Stimulated activated CD4-positive, alpha-beta T cell treated with anti-CD3 and anti-CD28 coated beads, TNF-alpha, amount 100 ng/mL, for 1 hour (primary cell): ENCODE measurements at places on chromosomes 1 and 21.

DNA sequence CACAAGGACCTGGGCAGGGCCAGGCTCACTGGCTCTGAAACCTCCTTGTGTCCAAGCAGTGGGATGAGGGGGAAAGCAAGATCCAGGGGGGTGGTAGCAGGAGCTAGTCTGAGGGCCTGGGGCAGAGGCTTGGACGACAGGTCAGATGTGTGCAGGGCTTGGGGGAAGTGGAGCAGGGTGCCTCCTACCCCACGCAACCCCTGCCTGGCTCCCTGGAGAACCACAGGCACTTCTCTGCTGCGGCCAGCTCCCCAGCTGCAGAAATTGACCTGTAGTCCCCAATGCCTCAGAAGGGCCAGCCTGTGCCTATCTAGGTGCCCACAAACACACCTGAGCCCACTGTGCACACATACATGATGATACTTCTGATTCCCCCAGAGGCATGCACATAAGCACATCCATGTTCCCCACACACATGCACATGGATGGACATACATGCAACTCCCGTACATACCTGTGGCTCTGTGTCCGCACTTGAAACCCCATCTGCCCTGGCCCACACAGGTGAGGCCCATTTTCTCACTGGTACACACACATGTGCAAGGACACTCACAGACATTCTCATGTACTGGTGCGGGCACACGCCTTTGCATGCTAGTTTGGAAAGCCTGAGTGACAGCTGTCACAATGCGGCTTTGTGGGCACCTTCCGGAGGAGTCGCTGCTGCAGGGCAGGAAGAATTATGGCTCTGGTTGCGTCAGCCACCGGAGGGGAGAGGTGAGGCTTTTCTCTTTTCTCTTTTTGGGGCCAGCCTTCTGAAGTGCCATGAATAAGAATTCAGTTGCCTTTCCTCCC, 247.2 kb upstream of the CSF3R start:
- DNase-seq = no peak

DNA sequence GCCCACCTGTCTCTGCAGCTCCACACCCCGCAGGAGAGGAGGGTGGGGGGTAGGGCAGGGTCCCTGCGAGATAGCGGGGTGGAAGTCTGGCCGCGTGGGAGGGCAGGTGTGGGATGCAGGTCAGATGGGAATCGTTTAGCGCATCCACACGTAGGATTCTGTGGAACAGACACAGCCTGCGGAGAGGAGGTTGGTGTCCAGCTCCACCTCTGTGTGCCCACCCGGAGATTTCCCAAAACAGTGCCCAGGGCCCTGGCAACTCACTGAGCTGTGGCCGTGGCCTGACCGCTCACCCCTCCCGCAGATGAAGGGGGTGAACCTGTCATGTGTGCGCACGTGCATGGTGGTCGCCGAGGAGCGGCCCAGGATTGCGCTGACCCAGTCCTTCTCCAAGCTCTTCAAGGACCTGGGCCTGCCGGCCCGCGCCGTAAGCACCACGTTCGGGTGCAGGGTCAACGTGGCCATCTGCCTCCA, 46.9 kb downstream of the S100B start:
- DNase-seq = no peak

GRCh38 chr1:81073580-81073979, 727.2 kb upstream of the ADGRL2 start:
- DNase-seq = no peak

DNA sequence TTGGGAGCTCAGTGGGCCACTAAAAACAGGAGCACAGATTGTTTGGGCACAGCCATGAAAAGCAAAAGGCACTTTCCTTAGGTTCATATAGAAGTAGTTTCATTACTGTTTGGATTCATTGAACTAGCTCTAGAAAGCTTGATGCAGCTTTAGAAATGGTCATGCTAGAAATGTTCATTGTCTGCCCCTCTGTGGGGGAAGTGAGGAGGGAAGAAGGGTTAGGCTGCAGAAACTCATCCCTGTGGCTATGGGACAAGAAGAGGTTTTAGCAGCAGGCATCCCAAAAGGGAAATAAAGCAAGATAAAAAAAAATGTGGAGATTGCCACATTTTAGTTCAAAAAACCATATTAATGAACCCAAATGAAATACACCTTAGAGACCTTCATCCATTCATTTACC, 359.6 kb upstream of the PTBP2 start:
- DNase-seq = no peak

GRCh38 chr1:72011721-72012120, 270.6 kb downstream of the NEGR1 start:
- DNase-seq = no peak

- DNase-seq = no peak
Observed at GRCh38 chr1:60583696-60584095, 498.7 kb upstream of the NFIA start.

DNA sequence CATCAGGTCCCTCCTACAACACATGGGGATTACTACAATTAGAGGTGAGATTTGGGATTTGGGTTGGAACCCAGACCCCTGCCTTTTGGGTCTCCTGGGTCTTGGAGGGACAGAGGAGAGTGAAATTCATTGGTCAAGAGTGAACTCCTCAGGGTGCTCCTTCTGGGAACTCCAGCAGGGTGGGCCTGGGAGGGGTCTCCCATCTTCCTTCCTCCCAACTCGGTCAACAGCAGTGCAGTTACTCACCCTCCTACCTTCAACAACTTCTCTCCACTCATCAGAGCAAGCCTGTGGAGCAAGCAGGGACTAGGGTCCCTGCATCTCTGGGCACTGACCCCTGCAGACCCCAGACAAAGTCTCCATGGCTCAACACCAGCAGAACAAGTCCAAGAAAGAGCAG, 89.3 kb upstream of the TMPRSS2 start:
- DNase-seq = no peak

DNA sequence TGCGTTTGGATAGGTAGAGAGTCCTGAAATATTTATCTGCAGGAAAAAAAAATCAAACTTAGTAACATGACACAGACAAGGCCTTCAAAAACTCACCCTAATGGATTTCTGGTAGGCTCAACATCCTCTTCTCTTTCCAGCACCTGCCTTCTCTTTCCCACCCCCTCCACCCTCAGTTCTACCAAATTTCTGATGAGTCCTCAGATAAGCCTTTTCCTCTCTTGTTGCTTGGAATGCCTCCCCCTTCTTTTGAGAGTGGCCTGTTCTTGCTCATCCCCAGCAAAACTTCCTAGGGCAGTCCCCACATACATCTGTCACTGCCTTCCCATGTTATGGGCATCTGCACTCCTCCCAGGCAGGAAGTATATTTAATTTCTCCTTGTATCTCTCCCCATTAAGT, 7.6 kb upstream of the LBR start:
- no peak for DNase-seq

DNA sequence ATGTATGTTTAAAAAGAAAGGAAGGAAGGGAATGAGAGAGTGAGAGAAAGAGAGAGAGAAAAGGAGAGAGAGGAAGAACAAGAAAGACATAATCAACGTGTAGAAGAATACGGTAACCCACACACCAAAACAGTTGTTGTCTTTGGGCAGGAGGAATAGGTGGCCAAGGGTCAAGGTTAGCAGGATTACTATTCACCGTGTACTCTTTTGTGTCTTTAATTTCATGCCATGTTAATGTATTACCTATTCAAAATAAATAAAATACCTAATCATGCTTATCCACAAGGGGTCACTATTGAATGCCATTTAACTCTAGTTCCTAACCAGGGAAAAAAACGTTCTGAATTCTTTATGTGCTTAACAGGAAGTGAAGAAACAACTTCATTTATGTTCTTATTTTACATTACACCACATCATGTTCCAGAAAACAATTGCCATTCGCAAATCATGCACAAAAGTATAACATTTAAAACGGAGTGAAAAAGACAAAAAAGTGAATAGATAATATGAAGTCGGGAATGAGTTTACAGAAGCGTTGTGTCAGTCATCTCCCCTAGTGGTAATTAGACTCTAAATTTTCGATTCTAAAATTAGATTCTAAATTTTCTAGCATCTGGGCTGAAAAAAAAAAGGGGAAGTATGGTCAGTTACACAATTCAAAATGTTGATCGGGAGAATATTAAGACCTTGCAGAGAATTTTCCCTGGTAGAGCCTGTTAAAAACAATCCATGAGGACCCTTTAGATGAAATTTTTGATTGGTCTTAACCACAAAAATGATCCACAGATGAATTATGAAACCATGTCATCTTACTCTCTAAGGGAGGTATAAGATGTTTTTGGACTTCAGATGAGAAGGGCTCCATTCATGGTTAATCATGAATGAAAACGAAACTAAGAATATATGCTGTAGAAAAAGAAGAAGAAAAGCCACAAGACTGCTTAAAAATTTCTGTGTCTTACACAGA, 700 bp upstream of the KMO start:
- no peak for DNase-seq

DNA sequence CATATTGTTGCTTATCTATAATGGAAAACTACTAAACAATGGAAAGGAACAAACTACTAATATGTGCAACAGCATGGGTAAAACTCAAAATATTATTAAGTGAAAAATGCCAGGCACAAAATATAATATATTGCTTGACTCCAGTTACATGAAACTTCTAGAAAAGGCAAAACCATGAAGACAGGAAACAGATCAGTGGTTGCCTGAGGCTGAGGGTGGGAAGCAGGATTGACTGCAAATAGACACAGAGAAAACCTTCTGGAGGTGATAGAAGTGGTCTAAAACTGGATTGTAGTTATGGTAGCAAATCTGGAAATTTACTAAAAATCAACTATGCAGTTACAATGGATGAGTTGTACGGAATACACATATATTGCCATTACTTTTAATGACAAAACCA, 29.5 kb upstream of the SLC44A3 start:
- DNase-seq = no peak

DNA sequence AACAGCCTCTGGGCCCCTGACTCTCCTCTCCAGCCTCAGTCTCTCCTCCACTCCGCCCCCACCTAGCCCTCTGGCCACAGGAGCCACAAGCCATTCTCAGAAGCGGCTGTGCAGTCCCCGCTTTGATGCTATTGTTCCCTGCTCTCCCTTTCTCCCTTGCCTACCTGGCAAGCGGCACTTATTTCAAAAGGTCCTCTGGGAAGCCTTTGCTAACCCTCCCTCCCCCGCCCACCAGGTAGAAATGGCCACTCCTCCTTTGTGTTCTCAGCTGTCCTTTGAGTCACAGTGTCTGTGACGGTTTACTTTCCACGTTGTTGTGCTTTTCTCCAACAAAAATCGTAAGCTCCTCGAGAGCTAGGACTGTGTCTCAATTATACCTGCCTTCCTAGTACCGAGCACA, 338.4 kb upstream of the PROX1 start:
- DNase-seq = no peak

GRCh38 chr1:230277201-230278025, 148.7 kb downstream of the PGBD5 start:
- no peak for DNase-seq

GRCh38 chr1:24966724-24967346, 36.8 kb upstream of the RUNX3 start:
- DNase-seq = peak; percentile 29

GRCh38 chr1:17919525-17920439, 164.6 kb downstream of the ACTL8 start:
- no peak for DNase-seq

- no peak for DNase-seq
Observed at GRCh38 chr21:20882462-20883407, 115.5 kb upstream of the NCAM2 start.

DNA sequence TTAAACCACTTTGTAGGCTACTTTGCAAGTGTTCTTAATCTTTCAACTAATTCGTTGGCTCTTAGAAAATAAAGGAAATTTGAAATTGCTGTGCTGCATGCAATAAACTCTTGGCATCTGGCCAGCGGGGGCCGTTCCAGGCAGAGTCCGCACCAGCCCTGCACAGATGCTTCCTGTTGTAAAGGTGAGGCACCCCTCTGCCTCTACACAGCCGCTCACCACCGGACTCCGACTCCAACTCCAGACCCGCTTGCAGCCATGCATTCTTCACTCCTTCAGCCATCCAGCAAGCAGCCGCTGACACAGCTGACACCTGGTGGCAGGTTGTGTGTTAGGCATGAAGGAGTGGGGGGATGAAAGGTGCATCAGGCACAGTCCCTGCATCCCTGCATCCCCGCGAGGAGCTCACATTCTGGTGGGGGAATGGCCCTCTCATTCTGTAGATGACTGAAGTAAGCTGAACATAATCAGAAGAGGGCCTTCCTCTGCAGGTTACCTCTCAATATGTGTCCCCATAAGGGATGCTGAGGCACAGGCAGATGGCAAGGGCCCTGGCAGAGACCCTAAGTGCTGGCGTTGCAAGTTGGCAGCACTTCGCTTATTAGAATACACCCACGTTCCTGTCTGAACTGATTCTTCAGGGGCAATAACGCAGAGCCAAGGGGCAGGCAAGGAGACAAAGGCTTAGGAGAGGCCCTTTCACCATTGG, 56.8 kb downstream of the GLIS1 start:
- no peak for DNase-seq

DNA sequence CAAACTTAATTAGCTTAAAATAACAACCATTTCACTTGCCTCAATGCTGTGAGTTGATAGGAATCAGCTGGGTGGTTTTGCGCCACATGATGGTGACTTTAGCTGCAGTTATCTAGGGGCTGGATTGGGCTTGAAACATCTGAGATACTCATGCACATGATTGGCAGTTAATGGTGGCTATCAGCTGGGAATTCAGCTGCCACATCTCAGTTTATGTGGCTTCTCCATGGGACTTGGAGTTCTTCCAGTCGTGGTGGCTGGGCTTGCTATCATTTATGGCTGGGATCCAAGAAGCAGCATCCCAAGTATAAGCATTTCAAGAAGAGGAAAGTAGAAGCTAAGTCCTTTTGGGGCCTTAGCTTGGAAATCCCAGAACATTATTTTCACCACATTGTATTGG, 36.4 kb downstream of the PDC start:
- DNase-seq = no peak

DNA sequence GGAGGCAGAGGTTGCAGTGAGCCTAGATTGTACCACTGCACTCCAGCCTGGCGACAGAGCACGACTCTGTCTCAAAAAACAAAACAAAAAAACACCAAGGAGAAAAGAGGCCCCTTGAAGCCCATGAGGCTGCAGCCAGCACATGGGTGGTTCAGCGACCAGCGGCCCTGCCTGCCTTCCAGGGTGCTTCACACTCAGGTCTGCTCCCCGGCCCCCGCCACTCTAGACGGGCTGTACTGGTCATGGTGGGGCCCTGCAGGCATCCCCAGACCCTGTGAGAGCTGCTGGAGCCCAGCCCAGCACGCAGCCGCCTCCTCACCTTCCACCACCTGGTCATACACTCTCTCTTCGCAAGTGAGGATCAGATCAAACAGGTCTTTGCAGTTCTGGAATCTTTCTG, 4.1 kb upstream of the TMEM240 start:
- no peak for DNase-seq

GRCh38 chr1:147641695-147642592, 28.4 kb downstream of the ACP6 start:
- peak; percentile 17 for DNase-seq

GRCh38 chr1:163401211-163401610, 79.5 kb downstream of the NUF2 start:
- no peak for DNase-seq

DNA sequence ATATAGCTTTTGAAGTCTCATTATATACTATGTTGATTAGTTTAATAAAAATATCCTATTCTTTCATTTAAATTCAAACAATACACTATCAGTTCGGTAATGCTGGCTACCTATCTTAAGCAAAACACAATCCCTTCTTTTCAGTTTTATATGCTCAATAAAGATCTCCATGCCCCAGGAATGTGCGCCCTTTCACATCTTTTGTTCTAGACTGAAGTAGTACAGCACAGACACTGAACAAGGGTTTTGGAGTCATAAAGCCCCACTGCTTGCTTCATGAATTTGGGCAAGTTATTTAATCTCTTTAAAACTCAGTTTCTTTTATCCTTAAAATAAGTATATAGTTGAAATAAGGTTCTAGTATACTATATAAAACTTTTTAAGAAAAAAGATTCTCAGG, 22.4 kb downstream of the SYDE2 start:
- DNase-seq = no peak

GRCh38 chr1:20733360-20733975, 965 bp upstream of the SH2D5 start:
- no peak for DNase-seq
